Esophagus muscularis mucosa (tissue), 4 donors: ENCODE measurements at places on chromosomes 7 and 10. TPM values are rescaled to one million over a fixed set of nuclear protein-coding genes. Genes with fewer than 3 reads are reported as not detected.
A peak's percentile ranks its signal among the peaks of the same experiment; 100 is the strongest.

- DNase-seq = peak; percentile 17
Observed at GRCh38 chr10:77699080-77699645, 61.6 kb upstream of the KCNMA1 start.

DNA sequence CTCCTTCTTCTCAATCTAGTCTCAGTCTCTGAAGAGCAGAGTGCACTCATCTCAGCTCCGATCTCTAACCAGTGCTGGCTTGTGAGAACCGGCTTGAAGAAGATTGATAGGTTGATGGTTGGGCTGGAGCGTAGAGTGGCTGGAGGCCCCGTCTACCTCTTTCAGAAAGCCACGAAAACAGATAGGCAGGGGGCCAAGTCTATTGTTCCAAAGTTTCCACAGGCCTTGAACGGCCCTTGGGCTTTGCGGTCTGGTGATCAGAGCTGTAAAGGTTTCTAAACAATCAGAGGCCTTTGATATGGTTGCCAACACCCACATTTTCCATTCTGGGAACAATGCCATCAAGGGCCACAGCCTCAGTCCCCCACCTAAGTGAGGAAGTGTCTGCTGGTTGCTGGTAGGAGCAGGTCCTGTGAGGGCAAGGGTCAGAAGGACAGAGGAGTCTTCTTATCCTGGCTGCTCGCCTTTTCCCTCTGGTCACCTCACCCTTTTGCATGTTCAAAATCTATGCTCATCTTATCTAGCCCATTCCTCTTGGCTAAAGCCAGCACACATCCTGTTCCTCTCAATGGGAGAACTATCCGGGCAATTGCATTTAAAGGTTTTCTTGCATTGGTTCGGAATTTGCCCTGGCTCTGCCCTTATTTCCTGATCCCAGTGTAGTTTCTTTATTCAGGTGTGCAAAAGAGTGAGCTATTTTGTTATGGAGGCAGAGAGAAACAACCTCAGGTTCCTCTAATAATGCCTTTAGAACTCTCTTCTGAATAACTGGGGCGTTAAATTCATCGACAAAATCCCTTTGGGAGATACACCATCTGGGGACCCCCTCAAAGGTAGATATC, 70.3 kb upstream of the KMT2E start:
- no peak for DNase-seq

DNA sequence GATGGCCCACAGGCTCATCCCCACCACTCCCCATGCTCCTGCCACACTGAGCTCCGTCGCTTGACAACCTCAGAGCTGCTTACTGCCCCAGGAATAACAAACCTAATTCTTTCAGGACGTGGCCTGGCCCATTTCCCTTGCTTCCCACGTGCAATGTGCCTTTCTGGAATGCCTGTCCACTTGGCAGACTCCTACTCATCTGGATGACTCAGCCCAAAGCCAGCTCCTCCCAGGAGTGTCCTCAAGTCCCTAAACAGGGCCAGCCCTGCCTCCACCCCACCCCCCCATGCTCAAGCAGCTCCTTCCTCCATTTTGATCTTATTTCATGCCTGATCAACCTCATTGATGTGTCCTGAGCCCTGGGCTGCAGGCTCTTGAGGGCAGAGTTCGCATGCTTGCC, 164.9 kb upstream of the RNF32 start:
- no peak for DNase-seq

- DNase-seq = no peak
Observed at GRCh38 chr7:64686493-64687184, 20.7 kb downstream of the ZNF107 start.

SPDYE9 gene
- total RNA-seq = not detected
